Mucosa of gallbladder (tissue), 1 donor: ENCODE measurements at places on chromosomes 13 and 19. TPM values are rescaled to one million over a fixed set of nuclear protein-coding genes. Genes with fewer than 3 reads are reported as not detected.

The TMIGD2 gene
- 0.98 TPM for total RNA-seq

DNA sequence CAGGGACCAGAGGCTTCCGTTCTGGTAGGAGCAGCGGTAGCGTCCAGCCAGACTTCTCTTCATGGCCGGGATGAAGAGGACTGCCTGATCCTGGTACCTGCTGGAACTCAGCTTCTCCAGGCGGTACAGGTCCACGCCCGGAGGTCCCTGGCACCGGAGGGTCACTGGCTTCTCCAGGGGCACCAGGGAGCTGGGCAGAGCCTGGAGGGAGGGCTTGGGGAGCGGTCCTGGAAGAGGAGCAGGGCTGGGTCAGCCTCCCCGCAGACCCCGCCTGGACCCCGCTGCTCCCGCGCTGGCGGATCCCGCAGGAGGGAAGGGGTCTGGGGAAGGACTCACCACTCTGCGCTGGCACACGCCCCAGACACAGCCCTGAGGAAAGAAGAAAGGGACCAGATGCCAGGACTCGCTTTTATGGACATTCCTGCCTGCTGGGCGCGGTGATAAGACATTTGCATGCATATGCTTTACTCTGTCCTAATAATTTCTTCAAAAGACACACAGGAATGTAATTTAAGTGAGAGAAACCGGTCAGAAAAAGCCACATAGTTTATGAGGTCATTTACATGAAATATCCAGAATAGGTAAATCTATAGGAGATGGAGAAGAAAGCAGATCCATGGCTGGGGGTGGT lies 5.8 kb downstream of the GP6 start:
- DNase-seq, result no peak

The ZNF665 gene
- 4.3 TPM for total RNA-seq

- no peak for DNase-seq
Measured at GRCh38 chr19:6811906-6812305, 39.4 kb downstream of the VAV1 start.
